CD4-positive, alpha-beta T cell treated with Interleukin-15 for 4 hours (primary cell): ENCODE measurements at places on chromosomes 13 and 19.

DNA sequence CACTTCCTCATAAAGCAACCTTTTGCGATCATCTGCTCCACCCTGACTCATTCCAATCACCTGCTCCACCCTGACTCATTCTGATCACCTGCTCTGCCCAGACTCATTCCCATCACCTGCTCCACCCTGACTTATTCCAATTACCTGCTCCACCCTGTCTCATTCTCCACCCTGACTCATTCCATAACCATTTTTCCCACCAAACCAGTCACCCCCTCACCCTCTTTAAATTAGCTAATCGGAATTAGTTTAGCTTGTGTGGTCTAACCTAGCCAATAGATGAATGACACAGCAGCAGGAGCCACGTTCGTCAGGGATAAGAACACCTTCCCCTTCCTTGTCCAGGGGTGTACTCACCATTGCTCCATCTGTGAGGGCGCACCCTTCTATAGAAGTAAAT lies 134.0 kb downstream of the COG6 start:
- DNase-seq: no peak

DNA sequence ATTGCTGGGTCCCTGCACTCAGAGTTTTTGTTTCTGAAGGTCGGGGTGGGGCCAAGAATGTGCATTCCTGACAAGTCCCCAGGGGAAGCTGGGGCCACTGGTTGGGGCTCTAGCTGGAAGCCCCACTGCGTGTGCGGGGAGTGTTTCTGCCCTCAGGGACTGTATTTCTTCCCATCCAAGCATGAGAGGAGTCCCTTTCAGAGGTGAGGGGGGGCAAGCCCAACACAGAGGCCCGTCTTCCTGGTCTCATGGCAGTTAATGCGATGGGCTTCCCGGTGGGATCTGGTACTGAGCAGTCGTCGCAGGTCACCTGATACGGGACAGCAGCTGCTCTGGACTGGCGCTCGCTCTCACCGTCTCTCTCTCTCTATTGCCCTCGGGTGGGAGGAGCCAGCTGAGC lies 50.4 kb downstream of the GPR12 start:
- DNase-seq: no peak

DNA sequence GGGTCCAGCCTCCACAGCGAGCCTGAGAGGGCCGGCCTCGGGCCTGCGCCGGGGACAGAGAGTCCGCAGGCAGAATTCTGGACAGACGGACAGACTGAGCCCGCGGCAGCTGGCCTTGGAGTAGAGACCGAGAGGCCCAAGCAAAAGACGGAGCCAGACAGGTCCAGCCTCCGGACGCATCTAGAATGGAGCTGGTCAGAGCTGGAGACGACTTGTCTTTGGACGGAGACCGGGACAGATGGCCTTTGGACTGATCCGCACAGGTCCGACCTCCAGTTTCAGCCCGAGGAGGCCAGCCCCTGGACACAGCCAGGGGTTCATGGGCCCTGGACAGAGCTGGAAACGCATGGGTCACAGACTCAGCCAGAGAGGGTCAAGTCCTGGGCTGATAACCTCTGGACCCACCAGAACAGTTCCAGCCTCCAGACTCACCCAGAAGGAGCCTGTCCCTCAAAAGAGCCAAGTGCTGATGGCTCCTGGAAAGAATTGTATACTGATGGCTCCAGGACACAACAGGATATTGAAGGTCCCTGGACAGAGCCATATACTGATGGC lies 490 bp downstream of the ITPKC start:
- DNase-seq: no peak

- peak; percentile 65 for DNase-seq
These were observed 67.8 kb downstream of the RXFP2 start for GRCh38 chr13:31807090-31807541.

DNA sequence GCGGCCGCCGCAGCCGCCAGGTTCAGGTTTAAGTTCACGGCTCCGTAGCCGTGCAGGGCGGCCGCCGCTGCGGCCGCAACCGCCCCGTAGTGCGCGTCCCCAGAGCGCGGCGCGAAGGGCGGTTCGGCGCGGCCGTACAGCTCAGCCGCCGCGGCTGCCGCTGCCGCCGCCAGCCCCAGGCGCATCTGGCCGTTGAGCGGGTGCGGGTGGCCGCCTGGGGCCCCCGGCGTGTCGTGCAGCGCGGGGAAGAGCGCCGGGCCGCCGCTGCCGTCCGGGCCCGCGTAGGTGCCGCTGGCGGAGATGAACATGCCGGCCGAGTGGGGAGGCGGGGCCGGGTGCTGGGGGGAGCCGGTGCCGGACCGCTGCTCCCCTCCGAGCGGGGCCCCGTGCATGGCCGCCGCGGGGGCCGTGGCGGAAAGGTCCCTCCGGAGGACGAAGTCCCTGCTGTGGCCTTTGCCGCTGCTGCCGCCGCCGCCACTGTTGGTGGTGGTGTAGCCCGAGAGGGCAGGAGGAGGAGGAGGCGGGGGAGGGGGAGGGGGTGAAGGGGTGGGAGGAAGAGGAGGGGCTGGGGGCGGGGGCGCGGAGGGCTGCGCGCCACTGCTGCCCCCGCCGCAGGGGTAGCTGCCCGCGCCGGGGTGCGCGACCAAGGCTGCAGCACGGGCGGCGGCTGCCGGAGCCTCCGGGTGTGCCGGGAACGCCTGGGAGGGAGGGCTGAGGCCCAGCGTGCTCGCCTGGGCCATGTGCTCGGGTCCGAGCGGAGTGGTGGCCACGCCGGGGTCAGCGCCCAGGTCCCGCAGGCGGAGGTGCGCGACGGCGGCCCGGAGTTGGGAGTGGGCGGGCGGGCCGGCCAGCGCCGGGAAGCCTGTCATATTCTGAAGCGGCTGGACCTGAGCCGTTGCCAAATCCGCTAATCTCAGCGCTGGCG lies 654 bp downstream of the ZIC5 start:
- no peak for DNase-seq

GRCh38 chr13:51781246-51782022 lies 22.5 kb downstream of the DHRS12 start:
- DNase-seq: no peak

DNA sequence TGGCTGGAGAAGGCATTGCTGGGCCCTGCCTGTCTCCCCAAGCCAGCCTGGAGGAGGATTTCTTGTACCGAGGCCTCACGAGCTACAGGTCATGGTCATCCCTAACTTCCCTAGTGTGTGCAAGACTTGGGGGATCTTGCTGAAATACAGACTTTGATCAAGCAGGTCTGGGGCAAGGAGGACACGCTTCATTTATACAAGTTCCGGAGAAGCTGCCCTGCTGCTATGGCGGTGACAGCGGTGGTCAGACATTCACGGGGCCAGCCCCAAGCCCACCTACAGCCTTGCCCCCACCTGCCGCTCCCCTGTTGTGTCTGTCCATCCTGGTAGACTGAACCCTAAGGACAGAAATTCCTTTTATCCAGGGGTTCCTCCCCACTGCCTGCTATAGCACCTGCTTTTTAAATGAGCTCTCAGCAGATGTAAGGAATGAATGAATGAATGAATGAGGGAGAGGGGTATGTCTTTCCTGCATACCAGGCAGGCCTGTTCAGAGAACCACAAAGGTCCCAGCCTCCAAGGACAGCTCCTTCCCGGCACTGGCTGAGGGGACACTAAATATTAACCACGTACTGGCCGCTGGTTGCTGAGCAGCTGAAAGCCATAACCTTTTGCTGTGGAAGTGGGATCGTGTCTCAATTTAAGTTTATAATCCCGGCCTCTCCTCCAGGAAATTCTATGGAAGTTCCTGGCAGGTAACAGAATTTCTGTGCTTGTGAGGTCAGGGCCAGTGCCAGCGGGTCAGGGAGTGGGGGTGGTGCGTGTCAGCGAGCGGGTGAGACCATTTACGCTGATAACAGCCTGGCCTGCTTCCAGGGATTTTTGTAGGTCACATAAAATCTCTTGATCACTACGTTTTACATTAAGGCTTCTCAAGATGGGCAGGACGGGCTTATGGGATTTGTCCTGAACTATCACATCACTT lies 27.1 kb downstream of the TSSK6 start:
- DNase-seq: no peak

DNA sequence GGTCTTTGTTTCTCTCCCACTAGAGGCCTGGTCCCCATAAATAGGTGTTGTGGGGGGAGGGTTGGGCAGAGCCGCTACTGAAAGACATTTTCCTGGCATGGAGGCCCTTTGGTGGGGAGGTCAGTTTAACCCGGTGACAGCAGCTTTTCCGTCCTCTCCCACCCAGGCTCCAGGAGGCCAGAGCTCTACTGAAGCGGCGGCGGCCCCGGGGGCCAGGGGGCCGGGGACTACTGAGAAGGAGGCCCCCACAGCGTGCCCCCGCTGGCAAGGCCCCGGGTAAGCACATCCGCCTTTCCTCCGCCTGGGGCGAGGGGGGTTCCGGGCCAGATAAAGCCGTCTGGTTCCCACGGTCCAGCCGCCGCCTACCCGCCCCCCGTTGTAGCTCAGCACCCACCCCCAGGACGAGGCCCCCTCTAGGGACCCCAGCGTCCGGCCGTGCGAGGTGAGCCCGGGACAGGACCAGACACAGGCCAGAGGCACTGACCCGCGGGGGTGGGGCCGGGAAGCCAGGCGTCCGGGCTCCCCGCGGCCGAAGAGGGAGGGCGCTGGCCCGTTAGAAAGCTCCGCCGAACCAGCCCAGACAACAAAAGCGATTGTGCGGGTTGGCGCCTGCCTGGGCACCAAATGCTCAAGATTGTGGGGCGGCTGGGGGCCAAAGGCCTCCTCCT lies 1.1 kb upstream of the LTBP4 start:
- DNase-seq: no peak

DNA sequence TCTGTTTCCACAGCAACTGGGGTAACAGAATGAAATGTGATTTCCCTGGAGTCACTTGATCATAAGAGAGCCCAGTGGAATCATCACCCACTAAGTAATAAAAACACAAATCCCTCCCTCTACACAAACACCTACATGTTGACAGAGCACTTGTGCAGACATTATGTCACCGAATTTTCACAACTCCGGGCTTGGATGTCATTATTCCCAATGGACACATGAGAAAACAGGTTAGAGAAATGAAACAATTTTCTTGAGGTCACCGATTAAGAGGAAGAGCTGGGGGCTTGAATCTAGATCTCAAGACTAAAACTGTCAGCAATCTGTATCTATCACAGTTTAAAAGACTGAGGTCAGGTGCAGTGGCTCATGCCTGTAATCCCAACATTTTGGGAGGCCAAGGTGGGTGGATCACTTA lies 3.1 kb downstream of the XRCC1 start:
- DNase-seq: no peak

GRCh38 chr13:102012299-102013293 lies 389.3 kb downstream of the FGF14 start:
- DNase-seq: no peak

- no peak for DNase-seq
These were observed 6.5 kb upstream of the CCL25 start for GRCh38 chr19:8045872-8046568.

DNA sequence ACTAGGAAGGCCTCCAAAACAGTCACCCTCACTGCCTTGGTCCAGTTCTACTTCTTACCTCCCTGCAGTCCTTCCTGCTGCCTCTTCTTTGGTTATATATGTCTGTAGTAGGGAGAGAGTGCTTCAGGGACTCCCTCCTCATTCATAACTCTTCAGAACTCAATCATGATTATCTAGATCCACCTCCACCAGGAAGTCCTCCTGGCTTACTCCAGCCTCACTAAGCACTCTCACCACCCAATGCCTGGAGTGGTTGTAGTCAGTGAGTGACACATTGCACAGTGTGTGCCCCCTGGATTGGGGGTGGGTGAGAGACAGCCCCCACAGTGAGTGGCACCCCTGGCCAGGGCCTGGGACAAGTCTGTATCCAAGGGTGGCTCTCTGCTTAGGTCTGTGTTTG lies 10.0 kb upstream of the FOSB start:
- no peak for DNase-seq

DNA sequence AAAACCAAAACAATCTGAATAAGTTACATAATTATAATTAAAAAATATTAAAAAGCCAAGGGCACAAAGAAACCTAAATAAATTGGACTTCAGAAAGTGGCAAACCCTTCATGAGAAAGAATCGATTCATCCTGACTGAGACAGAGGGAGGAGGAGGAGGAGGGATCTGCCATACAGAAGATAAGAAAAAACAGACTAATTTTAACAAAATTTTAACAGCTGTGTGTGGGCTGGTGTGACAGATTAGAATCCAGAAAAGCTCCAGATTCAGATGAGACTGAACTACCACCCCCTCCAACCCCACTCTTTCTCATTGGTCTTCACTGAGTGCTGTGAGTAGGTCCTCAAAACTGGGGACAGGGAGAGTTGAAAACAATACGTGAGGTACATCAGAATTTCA lies 111.5 kb upstream of the HTR2A start:
- DNase-seq: no peak

DNA sequence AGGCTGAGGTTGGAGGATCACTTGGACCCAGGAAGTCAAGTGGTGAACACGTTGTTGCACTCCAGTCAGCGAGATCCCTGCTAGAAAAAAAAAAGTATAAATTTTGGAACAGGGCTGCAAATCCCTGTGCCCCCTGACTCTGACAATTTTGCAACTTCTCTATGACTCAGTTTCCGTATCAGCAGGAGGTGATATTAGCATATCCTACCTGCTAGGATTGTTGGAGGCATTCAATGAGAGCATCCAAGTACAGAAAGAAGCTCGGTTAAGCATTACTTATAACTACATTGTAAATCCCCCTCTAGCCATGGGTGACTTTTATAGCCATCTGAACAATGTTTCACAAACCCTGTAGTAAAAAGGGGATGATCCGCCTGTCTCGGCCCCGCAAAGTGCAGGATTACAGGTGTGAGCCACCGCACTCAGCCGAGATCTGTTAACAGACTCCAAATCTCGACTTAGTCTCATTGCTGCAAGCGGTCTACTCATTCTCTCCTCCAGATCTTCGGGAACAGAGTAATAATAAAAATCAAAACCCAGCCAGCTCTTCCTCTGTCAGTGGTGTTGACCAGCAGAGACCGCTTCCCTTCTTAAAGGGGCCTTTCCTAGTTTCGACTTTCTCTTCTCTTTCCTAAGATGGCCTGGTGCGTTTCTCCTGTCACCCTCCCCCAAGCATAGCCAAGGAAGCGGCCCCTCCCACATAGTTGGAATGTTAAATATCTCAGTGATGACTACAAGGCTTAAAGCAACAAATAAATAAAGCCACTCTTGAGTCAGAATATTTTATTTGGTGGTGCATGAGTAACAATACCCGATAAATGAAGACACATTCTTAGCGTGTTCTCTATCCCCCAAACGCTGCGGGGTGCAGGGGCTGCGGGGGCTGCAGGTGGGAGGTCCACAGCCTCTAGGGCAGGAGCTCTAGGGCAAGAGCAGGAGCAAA lies 10.3 kb upstream of the BICRA start:
- DNase-seq: no peak

- DNase-seq: no peak
These were observed 59.8 kb upstream of the RFC3 start for GRCh38 chr13:33758113-33758512.

- no peak for DNase-seq
These were observed 1466.4 kb downstream of the EFNB2 start for GRCh38 chr13:105069106-105069505.
